ENCODE measurements at places on chromosomes 3 and 15.

DNA sequence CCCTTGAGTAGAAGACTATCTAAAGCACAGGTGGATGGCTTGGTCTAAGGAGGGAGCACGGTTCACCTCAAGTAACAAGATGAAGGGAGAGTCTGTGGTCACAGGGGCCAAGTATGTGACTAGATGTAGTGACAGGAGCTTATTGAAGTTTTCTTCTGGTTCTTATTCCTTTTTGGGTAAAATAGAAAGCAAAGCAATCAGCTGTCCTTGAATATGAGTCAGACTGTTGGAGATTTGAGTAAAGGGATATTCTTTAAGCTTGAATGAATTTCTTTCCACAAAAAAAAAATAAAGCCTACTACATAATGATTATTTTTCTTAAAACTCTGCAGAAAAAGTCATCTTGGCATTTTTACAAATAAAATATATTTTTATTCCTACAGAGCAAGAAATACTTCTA, 1.5 kb upstream of the CNTN6 start:
- DNase-seq, result no peak

DNA sequence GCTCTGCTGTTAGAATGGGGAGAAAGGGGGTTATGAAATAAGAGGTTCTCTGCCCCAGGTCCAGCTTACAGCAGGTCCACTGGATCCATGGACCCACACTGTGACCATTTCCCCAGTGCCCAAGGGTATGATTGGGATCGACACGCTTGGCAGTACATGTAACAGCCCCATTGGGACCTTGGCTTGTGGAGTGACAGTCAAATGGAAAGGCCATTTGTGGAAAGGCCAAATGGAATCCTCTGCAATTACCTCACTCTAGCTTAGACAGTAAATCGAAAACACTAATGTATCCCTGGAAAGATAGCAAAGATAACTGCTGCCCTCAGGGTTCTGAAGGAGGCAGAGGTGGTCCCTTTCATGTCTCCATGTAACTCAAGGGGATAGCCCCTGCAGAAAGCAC, 109.1 kb downstream of the MINAR1 start:
- DNase-seq, result no peak

GRCh38 chr3:111577798-111578685, 17.1 kb downstream of the ZBED2 start:
- no peak for DNase-seq

DNA sequence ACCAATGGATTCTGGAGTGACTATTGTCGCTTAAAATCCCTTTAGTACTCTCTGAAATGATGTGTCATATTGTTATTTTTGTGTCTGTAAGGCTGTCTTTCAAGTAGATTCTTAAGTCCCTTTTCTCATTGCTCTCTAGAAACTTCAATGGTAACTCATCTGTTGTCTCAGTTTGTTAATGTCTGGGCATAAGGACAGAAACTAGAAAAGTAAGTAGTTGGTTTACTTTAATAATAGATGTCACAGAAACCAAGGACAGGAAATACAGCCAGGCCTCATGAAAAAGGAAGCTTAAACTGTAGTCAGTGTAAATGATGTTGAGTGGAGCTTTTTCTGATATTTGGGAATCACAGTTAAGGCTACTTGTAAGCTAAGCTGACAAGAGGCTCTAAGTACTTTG, 730.2 kb upstream of the DPPA4 start:
- no peak for DNase-seq

GRCh38 chr15:73283366-73283962, 85.3 kb downstream of the HCN4 start:
- DNase-seq, result no peak
